ENCODE measurements at places on chromosomes 3 and 15.
A peak's percentile ranks its signal among the peaks of the same experiment; 100 is the strongest.

GRCh38 chr15:77985031-77985930 lies 92.2 kb downstream of the TBC1D2B start:
- DNase-seq, result no peak

GRCh38 chr3:133934073-133934970 lies 38.6 kb upstream of the RAB6B start:
- no peak for DNase-seq

GRCh38 chr3:61381745-61382392 lies 130.6 kb upstream of the FHIT start:
- DNase-seq, result peak; percentile 2

- DNase-seq, result no peak
Measured at GRCh38 chr3:8713901-8714759, 19.5 kb upstream of the CAV3 start.

DNA sequence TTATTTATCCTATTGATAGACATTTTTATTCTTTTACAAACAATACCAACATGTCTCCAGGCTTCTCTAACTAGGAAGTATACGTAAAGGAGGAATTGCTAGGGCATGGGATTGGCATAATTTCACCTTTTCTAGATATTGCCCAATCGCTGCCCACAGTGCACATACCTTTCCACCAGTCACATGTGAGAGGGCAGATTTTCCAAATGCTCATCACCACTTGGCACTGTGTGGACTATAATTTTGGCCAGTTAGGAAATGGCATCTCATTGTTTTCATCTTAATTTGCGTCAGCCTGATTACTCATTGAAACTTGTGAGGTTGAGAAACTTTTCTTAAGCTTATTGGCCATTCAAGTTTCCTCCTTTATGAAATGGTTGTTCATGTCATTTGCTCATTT lies 57.4 kb upstream of the POLR2M start:
- DNase-seq, result peak; percentile 15

DNA sequence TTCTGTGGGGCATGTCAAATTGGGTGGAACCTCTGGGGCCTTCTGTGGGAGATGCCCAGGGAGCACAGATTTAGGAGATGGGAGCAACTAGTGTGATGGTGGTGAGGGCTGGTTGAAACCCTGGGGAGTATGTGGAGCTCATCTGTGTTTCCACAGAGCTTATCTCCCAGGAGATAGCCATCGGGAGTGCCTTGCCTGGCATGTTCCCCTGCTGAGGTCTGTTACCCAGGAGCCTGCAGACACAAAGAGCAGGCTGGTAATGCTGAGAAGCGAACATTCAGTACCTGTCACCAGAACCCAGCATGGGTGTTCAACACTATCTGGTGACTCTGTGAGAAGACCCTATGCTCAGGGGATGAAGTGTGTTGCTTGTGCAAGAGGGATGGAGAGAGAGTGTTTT lies 85.0 kb downstream of the CLSTN2 start:
- DNase-seq, result no peak

- DNase-seq, result no peak
Measured at GRCh38 chr3:139124197-139124596, 79.5 kb upstream of the PRR23C start.
